ENCODE measurements at places on chromosomes 5 and 9.
A peak's percentile ranks its signal among the peaks of the same experiment; 100 is the strongest.

DNA sequence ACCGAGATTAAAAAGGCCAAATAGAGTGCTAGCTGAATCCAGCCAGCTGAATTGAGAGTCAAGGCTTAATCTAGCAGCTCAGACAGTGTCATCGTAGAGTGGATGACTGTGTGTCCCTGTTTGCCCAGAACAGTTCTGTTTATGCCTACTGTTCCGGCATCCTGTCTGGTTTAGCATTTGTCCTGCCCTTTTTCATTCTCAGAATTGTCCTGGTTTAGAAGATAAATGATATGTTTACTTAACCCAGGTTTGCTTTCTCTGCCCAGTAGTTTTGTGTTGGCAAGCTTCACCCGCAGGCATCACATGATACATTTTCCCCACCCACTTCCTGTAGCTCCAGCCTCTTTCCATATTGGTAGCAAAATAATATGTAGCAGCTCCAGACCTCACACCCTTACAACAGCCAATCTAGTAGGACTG is 41.3 kb upstream of the ZSWIM6 start:
- no peak for DNase-seq

- no peak for DNase-seq
These were observed 36.9 kb upstream of the PLEKHG4B start for GRCh38 chr5:54876-55569.

GRCh38 chr5:5481206-5481605 is 58.7 kb downstream of the ICE1 start:
- no peak for DNase-seq

GRCh38 chr9:100408546-100409175 is 18.3 kb upstream of the MSANTD3 start:
- no peak for DNase-seq

DNA sequence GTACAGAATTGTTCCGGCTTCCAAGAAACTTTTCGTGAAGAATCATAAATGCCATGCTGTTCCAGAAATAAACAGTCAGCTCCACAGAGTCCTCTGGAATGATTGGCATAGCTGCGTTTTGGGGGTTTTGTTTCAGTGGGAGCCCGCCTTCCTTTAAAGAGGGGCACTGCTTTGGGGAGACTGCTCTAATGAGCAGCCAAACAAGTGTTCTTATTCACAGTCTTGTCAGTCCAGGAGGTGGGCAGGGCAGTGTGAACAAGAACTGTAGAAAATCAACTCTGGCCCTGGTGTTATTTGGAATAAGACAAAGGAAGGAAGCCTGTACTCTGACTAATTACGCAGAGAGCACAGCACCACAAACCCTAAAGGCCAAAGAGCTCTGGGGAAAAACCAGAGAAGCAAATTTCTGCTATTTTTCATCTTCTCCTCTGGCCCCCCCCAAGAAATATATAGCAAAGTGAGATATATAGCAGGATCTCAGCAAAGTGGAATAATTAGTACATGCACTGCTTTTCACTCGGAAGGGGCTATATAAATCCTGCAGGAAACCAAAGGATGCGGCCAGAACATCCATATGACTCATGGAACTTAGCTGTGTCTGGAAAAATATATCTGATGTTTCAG is 92.9 kb downstream of the GLDC start:
- no peak for DNase-seq

DNA sequence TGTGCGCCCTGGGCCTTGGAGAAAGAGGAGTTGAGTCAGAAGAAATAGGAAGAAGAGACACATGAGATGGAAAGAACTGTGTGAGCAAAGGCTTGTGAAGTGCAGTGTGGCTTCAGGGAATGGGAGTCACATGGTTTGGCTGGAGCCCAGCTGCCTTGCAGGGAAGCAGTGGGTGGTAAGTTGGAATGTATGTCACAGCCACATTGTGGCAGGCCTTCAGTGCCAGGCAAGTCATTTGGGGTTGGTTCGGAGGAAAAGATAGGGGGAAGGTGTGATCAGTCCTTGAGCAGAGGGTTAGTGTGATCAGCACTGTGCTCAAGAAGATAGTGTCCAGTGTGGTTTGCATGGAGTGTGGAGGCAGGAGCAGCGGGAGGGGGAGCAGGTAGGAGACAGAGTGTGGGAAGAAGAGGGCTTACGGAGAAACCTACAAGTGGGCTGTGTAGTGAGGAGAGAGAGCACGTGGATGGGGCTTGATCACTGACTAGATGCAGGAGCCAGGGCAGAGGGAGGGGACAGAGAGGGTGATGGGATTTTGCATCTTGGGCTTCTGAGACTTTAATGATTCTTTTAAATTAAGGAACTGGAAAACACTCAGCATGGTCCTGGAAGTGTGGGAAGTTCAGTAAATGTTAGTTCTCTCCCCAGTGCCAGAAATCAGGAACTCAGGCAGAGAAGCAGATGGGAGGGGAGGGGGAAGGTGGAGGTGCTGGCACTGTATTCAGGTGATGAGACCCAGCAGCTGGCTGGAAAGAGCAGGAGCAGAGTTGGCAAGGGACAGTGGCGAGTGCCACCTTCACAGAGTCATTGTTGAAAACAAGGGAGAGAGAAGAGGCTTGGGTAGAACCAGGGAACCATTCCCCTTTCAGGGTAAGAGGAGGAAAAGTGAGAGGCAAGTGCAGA is 46.6 kb downstream of the ARHGAP26 start:
- no peak for DNase-seq

GRCh38 chr9:87713278-87713987 is 12.5 kb upstream of the CTSL start:
- DNase-seq, result peak; percentile 75

GRCh38 chr9:91059713-91060112 is 258.1 kb downstream of the SYK start:
- no peak for DNase-seq

DNA sequence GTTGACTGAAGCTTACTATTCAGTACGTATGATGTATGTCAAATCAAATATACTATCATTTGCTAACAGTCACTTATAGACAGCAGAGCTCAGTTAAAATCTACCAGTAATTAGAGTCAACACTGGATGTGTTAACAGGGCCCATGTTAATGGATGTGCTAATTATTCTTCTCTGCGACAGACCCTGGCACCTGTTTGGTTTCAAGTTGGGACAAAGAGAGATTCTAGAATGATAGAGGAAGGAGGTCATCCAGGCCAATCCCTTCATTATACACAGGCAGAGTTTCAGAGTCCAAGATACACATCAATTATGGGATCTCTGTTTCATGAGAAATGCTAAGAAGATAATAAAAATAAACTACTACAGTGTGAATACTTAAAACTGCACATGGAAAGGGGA is 615.0 kb downstream of the ZNF608 start:
- DNase-seq, result no peak

DNA sequence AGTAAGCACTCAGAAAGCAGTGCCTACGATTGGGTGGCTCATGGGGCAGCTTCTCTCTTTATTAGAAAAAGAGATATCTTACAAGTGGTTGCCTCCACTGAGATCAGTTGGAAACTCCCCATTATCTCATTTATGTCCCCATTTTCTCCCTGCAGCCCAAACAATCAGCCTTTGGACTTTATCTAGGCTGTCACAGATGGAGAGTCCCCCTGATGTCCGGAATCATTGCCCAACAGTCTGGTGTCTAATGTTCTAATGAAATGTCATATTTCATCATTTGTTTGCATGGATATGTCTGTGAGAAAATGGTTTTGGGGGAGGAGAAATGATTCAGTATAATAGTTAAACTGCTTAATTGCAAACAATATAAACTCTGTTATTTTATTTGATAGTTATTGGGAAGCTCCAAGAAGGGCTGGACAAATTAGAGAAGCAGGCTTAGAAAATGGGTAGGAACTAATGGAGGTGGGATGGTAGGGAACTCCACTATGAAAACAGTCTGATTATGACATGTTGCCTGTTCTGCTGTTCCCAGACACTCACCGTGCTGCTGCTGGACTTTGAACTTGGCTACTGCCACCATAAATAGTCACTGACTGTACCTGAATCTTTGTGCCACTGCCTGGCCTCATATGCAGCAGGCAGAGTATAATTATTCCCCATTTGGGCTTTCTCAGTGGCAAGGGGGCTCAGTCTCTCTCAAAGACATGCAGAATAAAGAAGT is 38.3 kb upstream of the SMAD5 start:
- no peak for DNase-seq

- no peak for DNase-seq
These were observed 147.0 kb downstream of the PAM start for GRCh38 chr5:102902135-102902448.

DNA sequence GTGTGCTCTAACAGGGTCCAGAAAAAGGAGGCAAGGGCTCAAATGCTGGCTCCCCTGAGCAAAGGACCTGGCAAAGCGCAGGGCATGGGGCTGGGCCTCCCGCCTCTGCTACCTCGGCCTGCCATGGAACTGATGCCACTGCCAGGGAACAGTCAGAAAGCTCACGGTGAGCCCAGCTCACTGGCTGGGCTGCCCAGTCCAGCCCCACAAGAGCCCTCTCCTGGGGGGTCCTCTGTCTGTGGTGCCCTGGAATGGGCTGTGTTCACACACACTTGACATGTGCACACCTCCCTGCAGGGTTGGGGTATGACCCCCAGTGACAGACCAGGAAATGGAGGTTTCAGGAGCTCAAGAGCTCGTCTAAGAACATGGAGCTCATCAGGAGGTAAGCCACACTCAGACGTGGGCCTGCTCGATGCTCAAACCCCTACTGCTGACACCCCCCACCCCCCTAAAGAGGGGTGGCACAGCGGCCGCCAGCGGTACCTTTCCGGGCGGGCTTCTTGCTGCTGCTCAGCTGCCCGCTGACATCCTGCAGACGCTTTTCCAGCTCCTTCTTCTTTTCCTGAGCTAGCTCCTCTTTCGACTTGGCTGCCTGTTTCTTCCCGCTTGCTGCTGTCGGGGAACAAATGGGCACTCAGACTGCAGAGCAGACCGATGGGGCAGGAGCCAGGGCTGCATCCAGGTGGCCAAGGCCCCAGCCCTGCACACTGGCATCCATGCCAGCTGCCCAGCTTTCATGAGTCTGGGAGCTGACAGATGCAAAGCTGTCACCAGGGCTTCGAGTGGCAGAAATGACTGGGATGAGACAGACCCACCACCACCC is 9.1 kb downstream of the BRD3OS start:
- DNase-seq, result no peak

GRCh38 chr9:37790096-37790495 is 5.2 kb upstream of the EXOSC3 start:
- DNase-seq, result no peak

DNA sequence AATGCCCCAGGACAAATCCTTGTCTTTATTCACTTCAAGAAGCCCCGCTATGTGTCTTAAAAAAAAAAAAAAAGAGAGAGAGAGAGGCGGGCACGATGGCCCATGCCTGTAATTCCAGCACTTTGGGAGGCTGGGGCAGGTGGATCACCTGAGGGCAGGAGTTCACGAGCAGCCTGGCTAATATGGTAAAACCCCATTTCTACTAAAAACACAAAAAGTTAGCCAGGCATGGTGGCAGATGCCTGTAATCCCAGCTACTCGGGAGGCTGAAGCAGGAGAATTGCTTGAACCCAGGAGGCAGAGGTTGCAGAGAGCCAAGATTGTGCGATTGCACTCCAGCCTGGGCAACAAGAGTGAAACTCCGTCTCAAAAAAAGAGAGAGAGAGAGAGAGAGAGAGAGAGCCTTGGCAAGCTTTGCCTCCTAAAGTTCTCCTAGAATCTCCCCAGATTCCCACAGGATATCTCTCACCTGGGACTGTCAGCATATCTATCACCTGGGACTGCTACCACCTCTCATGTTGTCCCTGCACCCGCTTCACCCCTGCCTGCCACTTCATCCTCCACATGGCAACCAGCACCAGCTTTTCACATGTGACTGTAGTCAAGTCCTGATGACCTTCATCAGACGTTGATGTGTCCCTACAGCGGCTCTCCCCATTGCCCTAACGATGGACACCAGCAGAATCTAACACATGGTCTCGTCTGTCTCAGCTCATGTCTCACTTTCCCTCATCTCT is 5.8 kb downstream of the ITK start:
- DNase-seq, result no peak

DNA sequence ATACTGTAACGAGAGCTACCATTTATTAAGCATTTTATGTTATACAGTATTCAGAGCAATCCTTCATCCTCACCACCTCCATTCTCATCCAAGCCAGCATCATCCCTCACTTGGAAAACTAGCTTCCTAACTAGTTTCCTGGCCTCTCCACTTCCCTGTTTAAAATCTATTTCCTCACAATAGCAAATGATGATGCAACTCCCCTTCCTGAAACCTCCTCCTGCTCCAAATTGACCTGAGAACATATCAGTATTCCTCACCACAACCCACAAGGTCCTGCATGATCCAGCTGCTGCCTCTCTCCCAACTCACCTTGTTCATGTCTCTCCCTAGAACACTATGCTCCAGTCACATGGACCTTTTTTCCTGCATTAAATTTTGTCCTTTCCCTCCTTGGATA is 4.3 kb upstream of the SLC36A2 start:
- DNase-seq, result no peak

GRCh38 chr5:173970878-173971650 is 17.9 kb upstream of the C5orf47 start:
- no peak for DNase-seq

GRCh38 chr9:38367898-38368297 is 24.6 kb upstream of the ALDH1B1 start:
- no peak for DNase-seq

DNA sequence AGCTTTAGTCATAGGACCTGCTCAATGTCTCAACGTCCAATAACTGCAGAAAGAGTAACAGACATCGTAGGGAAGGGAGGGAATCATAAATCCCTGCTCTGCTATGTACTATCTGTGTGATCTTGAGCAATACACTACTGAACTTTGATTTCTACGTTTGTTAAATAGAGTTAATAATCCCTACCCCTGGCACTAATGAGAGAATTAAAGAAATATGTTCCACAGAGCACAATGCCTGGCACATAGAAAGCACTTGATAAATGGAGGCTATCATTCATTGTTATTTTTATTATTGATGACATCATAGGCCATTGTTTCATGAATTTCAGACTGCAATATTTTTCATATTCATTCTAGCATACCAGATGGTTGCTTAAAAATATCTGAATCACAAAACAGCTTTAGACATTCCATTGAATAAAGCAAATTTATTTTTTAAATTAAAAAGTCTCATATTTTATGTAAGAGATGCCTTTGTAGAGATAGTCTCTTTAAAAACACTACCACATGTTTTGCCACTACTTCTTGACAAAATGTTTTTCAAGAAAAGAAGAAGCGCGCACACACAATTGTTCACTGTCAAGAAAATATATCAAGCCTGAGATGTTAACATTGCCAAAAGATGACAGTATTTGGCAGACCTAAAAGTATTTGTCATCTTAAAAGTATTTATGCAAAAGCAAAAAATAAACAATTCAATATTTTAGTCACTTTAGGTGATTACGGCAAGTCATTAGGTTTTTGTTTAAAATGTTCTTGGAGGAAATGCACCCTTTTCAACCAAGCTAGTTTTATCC is 108.5 kb downstream of the EBF1 start:
- DNase-seq, result no peak

DNA sequence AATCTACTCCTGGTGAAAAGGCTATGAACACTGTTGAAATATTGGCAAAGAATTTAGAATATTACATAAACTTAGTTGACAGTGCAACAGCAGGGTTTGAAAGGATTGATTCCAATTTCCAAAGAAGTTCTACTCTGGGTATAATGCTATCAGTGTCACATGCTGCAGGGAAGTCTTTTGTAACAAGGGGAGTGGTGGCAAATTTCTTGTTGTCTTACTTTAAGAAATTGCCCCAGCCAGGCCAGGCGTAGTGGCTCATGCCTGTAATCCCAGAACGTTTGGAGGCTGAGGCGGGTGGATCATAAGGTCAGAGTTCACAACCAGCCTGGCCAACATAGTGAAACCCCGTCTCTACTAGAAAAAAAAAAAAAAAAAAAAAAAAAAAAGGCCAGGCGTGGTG is 86.3 kb upstream of the OTULINL start:
- no peak for DNase-seq

GRCh38 chr5:150458802-150459557 is 9.4 kb upstream of the RPS14 start:
- DNase-seq, result peak; percentile 91

GRCh38 chr9:131310833-131311554 is 21.5 kb downstream of the PLPP7 start:
- DNase-seq, result no peak
